Naive B cell (primary cell): ENCODE measurements at places on chromosomes 7 and 10.

- no peak for DNase-seq
Measured at GRCh38 chr10:118927321-118927720, 102.2 kb upstream of the NANOS1 start.

GRCh38 chr10:10178476-10178875 is 839.2 kb upstream of the CELF2 start:
- DNase-seq, result no peak

DNA sequence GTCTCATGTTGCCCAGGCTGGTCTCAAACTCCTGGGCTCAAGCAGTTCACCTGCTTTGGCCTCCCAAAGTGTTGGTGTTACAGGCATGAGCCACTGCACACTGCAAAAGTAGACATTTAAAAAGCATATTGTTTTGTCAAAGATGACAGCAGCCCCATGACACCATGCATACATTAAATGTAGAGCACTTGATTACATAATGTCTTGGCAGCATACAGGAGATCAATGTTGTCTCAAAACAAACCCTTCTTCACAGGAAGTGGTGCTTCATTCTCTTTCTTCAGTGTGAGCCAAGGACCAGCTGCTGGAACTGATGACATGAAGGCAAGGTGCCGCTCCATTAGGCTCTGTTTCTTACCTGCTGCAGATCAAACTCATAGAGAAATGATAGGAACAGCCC is 218.4 kb downstream of the KLF6 start:
- DNase-seq, result no peak

DNA sequence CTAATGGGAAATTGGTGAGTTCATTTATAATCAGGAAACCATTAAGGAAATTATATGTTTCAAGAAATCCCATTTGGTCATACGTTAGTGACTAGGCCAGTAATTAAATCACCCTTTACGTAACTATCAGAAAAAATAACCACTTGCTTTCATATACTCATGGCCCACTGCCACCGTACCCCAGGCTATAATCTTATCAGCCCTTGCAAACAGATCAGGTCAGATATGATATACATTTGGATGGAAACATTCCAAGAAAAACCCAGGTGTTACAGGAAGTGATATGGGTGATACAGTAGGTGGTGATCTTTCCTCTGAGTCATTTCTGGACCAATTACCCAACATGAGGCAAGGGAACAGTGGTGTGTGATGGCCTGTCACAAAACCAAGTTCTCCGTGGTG is 481.0 kb upstream of the SEMA3A start:
- no peak for DNase-seq

DNA sequence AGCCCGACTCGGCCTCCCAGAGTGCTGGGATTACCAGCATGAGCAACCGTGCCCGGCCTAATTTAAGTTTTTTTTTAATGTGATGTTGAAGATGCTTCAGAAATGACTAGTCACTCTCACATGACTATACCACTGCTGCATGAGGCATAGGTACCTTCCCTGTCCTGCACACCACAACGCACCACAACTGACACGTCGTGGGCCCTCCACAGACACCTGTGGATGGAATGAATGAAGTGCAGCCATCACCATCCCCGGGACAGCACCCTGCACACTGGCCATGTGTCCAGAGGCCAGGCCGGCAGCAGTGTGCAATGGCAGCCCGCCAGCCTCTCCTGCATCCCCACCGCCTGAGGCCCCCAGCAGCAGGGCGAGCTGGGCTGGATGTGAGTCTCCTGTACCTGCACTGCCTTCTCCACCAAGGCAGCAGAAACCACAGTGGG is 55.1 kb downstream of the VOPP1 start:
- no peak for DNase-seq

DNA sequence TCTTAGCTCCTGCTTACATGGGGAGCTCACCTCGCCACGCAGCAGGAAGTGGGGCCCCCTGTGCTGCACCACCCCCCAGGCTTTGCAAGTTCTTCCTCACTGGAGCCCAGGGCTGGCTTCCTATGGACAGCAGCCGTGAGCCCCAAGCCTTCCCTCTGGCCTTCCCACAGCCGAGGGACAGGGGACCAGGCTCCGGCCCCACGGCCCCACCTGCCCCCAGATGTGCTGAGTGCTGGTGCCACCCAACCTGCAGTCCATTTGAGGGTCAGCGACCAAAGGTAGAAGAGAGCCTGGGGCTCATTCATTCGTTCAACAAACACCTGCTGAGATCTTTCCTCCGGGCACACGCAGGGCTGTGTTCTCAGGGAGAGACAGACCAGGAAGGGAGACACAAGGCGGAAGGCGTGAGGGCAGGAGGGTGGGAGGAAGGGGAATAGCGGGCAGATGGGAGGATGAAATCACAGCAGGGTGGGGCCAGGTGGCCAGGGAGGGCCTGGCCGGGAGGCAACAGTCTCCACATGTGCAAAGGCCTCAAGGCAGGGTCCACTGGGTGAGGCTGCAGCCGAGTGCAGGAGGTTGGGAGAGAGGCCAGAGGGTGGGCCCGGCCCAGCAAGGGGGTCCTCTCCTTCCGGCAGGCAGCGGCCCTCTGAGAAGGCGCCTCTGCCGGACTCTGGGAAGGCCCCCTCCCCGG is 100.1 kb downstream of the FOXL3 start:
- no peak for DNase-seq

GRCh38 chr7:7565018-7565680 is 1.5 kb upstream of the MIOS start:
- DNase-seq, result no peak

- DNase-seq, result no peak
Measured at GRCh38 chr7:51038573-51038972, 255.9 kb upstream of the GRB10 start.

GRCh38 chr7:20601121-20601520 is 14.3 kb upstream of the ABCB5 start:
- DNase-seq, result no peak
